ENCODE measurements at places on chromosomes 13 and 19.

DNA sequence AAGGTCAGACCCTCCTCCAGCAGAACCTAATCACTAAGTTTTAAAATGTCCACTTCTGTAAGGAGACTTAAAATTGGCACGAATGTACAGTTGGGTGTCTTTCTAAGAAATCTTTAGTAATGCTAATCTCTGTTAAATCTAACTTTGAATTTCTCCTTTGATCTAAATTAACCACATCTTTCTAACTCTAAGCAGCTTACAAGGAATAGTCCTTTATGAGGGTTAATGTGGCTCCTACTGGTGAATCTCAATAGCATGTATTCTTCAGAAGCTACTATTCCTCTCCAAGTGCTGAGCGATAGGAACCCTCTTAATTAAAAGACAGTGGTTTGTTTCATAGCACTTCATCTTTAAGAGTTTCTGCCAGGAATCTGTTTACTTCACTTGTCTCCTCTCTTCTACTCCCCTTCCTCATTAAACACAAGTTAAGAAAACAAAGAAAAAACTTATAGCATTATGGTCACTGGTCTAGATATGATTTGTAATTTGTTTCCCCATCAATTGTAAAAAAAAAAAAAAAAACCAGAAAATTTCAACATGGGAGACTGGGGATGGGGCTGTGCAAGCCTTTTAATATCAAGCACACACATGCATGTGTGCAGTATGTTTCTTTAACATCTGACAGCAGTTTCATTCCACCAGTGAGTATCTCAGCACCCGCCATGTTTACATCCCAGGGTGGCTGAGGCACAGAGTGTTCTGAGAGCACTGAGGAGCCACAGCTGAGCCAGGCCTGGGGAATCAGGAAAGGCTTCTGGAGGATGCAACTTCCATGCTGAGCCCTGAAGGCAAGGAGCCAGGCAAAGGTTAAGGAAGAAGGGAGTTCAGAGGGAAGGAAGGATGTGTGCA is 57.7 kb downstream of the ATP7B start:
- DNase-seq = no peak

- no peak for DNase-seq
Observed at GRCh38 chr13:89382981-89383380, 1711.8 kb downstream of the SLITRK5 start.

GRCh38 chr13:25654322-25654721 is 282.5 kb downstream of the ATP8A2 start:
- no peak for DNase-seq

DNA sequence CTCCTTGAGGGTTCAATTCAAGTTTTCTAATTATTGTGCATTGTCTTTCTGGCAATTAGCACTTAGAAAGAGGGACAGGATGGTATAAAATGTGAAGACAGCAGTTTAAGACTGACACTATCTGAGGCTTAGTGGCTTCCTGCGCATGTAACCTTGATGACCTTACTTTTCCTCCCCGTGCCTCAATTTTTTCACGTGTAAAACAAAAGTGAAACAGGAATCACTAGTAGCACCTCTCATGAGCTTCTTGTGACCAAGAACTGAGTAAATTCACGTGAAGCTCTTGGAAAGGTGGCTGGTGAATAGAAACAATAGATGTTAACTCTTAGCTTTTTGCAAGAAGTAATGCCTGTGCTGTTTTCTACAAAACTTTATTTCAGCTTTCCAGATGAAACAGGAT is 233.9 kb downstream of the LMO7 start:
- DNase-seq = no peak

- DNase-seq = peak; percentile 73
Observed at GRCh38 chr19:43624933-43625332, 5.5 kb upstream of the ZNF428 start.

- DNase-seq = no peak
Observed at GRCh38 chr19:35214766-35215422, 13.6 kb downstream of the FAM187B start.

- no peak for DNase-seq
Observed at GRCh38 chr19:8577247-8577646, at the start of gene MYO1F. TSS of gene MYO1F (minus strand) at chr19:8577442. CDS start at chr19:8577309, 133 bp downstream.

GRCh38 chr13:28357911-28358433 is 137.0 kb downstream of the FLT1 start:
- DNase-seq = no peak

DNA sequence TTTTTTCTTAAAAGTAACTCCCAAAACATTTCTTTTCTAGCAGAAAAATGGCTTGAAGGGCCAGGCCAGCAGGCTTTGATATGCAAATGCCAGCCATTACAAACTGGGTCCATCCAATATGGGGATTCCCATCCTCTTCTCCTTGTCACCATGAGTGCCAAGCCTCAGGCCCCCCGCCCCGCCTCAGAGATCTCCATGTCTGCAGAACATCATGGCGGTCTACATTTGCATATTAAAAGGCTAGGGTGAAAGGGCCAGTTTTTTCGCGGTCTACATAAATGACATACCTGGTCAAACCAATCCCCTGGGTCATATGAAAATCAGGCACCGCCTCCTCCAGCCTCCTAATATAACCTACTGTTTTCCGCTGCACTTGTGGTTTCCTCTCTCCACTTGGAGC is 1327.6 kb downstream of the UQCRFS1 start:
- DNase-seq = no peak

DNA sequence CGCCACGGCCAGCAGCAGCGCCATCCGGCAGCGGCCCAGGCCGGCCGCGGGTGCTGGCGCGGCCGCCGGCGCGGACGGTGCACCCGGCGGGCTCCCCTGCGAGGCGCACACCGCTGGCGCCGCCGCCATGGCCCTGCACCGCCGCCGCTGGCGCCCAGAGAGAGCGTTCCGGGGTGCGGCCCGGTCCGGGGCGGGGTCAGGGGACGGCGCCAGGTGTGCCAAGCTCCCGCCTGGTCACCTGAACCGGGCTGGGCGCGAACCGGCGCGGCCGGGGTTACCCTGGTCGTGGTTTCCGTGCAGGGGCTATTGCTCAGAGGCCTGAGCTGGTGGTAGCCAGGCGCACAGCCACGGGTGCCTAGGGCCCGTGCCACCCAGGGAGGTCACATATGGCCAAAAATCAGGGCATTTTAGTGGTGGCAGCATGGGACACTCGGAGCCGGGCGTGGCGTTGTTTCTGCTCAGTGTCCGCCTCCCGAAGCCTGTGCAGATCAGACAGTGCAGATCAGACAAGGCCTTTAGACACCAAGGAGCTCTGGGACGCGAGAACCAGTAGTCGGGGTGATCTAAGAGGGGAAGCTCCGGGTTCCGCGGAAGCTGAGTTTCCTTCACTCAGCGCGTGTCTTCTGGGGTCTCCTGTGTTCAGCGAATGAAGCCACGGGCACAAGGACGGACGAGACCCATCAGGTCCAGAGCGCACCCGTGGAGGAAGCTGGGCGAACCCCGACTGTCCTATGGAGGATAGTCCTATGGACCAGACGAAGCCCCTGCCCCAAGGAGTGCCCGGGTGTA is at the start of gene TMEM238:
Gene TMEM238, minus strand, starts transcription at position 162 of the 789 bp plus-strand sequence. Its CDS starts 33 bp downstream, at position 129.
- no peak for DNase-seq

GRCh38 chr13:49110122-49110912 is 109.8 kb upstream of the MLNR start:
- peak; percentile 63 for DNase-seq

GRCh38 chr13:32941368-32941767 is 74.9 kb upstream of the KL start:
- no peak for DNase-seq

DNA sequence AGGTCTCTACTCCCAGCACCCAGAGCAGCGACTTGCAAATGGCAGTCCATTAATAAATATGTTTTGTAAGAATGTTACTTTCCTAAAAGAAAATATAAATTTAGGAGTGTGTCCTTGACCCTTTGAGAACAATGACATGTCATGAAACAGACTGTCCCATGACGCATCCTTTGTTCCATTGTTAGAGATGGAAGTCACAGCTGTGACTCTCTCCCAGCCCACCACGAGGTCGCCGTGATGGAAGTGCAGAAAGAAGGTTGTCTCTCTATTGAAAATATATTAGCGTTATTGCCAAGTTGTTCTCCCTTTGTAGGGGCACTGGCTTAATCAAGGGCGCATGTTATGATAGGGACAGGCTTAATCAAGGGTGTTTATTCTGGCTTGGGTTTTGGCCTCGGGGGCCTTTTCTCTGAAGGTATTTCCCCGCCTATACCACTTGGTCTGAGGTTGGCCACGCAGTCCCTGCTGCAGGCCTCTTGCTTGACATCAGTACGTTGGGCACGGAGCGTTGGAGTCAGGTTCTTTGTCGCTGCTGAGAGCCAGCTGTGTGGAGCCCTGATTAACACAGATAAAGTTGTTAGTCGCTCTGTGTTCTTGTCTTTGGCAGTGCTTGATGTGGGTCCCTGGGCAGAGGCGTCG is 126.7 kb upstream of the ZNF536 start:
- DNase-seq = no peak

DNA sequence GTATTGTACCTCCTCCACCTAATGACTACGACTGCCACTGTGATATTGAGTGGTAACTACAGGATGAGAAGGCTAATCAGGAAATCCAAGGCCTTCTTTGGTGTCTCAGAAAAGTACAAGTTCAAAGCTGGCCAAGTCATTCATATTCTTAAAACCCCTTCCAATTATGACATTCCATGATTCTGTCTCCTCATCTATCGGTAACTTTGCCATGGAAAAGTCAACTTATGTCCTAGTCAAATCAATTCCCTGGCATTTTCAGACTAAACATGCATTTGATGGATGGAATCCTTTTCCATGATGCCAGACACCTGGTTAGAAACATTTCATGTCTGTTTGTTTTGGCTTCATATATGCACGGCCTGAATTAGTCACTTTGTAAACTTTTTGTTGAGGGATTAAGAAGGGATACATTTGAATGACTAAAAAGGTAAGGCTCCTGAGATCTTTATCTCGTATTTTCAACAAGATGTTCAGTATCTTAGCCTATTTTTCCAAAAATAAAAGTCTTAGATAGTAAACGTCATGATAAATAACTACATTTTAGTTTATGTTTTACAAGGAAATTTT is 186.5 kb downstream of the NHLRC3 start:
- DNase-seq = no peak

DNA sequence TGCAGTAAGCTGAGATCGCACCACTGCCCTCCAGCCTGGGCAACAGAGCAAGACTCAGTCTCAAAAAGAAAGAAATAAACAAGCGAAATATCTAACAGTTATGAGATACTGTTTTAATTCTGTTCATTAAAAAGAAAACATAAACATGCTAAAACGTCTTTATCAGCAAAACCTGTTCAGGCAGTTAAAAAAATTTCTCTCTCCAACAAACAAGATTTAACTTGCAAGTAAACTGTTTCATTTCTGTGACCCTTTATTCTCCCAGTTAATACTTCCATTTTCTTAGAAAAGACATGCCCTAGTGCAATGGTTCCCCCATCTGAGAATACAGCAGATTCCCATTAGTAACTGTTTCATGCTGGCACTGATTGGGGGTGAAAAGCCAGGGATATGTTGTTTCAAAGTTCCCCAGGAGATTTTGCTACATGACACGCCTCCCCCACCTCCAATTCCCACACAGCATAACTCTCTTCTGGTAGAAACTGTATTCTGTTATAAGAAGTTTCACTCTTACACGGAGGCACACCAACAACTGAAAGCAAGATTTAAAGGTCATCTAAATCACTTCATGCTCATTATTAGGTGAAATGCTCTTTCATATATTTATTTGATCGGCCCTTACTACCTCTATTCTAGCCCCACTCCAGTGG is 24.4 kb downstream of the ELF1 start:
- no peak for DNase-seq

DNA sequence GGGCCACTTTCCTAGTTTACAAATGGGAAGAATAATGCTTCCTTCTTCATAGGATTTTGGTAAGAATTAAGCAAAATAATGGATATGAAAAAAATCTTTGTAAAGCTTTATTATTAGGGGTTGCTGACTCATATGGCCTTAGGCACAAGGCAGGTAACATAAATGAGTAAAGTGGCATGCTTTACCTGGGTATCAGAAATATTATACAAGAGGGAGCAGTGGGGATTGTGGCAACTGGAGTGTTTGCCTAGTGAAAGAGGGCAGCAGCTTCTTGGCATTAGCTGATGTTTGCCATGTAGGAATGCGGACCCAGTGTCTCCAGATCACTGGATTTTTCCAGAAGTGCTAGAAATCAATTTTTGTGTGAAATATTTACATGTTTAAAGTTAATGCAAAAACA is 19.5 kb downstream of the WDFY2 start:
- DNase-seq = no peak

GRCh38 chr19:633786-634639 is 676 bp upstream of the POLRMT start:
- DNase-seq = no peak

GRCh38 chr13:110454956-110455355 is 106.6 kb downstream of the RAB20 start:
- no peak for DNase-seq
